ENCODE measurements at places on chromosomes 12 and 14.

- H3K4me3 ChIP-seq, result no peak overlapping the region
- DNase-seq, result no peak
- H3K36me3 ChIP-seq, result no peaks in the 10 kb centered on the region
- no peaks in the 10 kb centered on the region for H3K4me1 ChIP-seq
Measured at GRCh38 chr12:130119241-130119861, 42.9 kb upstream of the FZD10 start.

- peak overlapping the region; percentile 95 for H3K27ac ChIP-seq
- H3K36me3 ChIP-seq, result no peaks in the 10 kb centered on the region
- H3K4me1 ChIP-seq, result peaks cover 100% of the 10 kb centered on the region
- DNase-seq, result no peak
Measured at GRCh38 chr12:57133916-57134315, 5.6 kb downstream of the LRP1 start.

- H3K27ac ChIP-seq, result no peak overlapping the region
- H3K27me3 ChIP-seq, result no peaks in the 10 kb centered on the region
- H3K36me3 ChIP-seq, result no peaks in the 10 kb centered on the region
- no peak for DNase-seq
- H3K4me3 ChIP-seq, result no peak overlapping the region
Measured at GRCh38 chr12:115078990-115079389, 395.0 kb upstream of the TBX3 start.

DNA sequence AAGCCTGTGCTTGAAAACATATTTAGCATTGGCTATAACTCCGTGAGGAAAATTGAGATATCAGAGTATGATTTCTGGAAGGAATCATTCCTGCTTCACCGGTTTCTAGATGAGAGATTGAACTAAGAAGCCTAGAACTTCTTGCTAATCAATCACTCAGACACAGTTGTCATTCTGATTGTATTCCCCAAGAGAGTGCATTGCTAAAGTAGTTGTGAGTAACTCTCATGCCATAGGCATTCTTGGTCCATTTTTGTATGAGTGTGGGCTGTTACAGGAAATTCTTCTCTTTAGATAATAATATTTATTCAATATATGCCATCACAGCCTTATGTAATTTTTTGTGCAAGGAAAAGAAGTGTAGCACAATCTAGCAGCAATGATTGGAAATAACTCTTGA is 893.3 kb upstream of the MDGA2 start:
- H3K4me1 ChIP-seq, result no peaks in the 10 kb centered on the region
- DNase-seq, result no peak
- no peaks in the 10 kb centered on the region for H3K27me3 ChIP-seq
- H3K27ac ChIP-seq, result no peak overlapping the region
- no peak overlapping the region for H3K4me3 ChIP-seq
- H3K36me3 ChIP-seq, result no peaks in the 10 kb centered on the region

- H3K4me1 ChIP-seq, result no peaks in the 10 kb centered on the region
- no peaks in the 10 kb centered on the region for H3K27me3 ChIP-seq
- H3K27ac ChIP-seq, result no peak overlapping the region
- no peak overlapping the region for H3K4me3 ChIP-seq
- no peaks in the 10 kb centered on the region for H3K36me3 ChIP-seq
Measured at GRCh38 chr12:54759751-54760150, 94.6 kb upstream of the MUCL1 start.

- no peak overlapping the region for H3K4me3 ChIP-seq
- H3K36me3 ChIP-seq, result peaks cover 26% of the 10 kb centered on the region
- peaks cover 17% of the 10 kb centered on the region for H3K4me1 ChIP-seq
- H3K27ac ChIP-seq, result no peak overlapping the region
- DNase-seq, result no peak
Measured at GRCh38 chr14:91484744-91485143, 25.4 kb downstream of the PPP4R3A start.

- no peaks in the 10 kb centered on the region for H3K36me3 ChIP-seq
- H3K4me3 ChIP-seq, result no peak overlapping the region
- no peak for DNase-seq
- H3K27me3 ChIP-seq, result no peaks in the 10 kb centered on the region
- no peak overlapping the region for H3K27ac ChIP-seq
Measured at GRCh38 chr12:49170924-49171323, 18.0 kb downstream of the TUBA1A start.

GRCh38 chr12:109492371-109492770 is 14.9 kb downstream of the UBE3B start:
- no peak overlapping the region for H3K27ac ChIP-seq
- no peaks in the 10 kb centered on the region for H3K4me1 ChIP-seq
- H3K4me3 ChIP-seq, result no peak overlapping the region
- DNase-seq, result no peak
- H3K27me3 ChIP-seq, result no peaks in the 10 kb centered on the region

DNA sequence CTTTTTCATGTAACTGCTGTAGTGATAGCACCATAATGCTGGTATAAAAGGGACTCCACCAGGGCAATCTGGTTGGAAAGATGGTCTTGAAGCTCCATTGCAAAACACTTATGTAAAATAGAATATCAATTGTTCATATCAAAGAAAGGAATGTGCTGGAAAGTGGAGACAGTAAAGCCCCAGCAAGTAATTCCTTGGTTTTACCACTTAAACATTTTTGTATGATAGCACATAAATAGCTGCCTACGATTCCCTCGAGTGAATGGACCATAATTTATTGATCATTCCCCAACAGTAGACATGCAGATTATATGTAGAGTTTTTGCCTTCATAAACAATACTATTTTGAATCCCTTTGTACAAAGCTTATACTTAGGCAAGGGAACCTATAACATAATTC is 275.4 kb downstream of the PAWR start:
- H3K4me3 ChIP-seq, result no peak overlapping the region
- no peaks in the 10 kb centered on the region for H3K36me3 ChIP-seq
- no peak for DNase-seq
- peaks cover 10% of the 10 kb centered on the region for H3K4me1 ChIP-seq
- no peaks in the 10 kb centered on the region for H3K27me3 ChIP-seq

GRCh38 chr12:8475508-8476203 is 19.9 kb downstream of the CLEC6A start:
- no peaks in the 10 kb centered on the region for H3K27me3 ChIP-seq
- no peak for DNase-seq
- H3K4me3 ChIP-seq, result no peak overlapping the region
- H3K4me1 ChIP-seq, result no peaks in the 10 kb centered on the region
- no peaks in the 10 kb centered on the region for H3K36me3 ChIP-seq

DNA sequence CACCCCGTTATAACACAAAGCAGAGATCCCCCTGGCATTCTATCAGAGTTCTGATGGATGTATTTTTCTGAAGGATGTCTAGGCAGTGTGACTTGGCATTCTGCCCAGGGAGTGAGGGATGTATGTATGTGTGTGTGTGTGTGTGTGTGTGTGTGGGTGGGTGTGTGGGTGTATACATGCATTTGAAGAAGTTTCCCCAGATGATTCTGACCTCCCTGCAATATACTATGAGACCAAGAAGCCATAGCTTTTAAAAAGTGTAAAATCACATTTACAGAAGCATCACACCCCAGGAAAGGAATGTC is 59.7 kb upstream of the NAP1L1 start:
- no peak overlapping the region for H3K27ac ChIP-seq
- H3K4me3 ChIP-seq, result no peak overlapping the region
- no peak for DNase-seq
- H3K4me1 ChIP-seq, result no peaks in the 10 kb centered on the region

- no peaks in the 10 kb centered on the region for H3K27me3 ChIP-seq
- H3K4me1 ChIP-seq, result peaks cover 22% of the 10 kb centered on the region
- H3K4me3 ChIP-seq, result no peak overlapping the region
- no peak overlapping the region for H3K27ac ChIP-seq
Measured at GRCh38 chr12:132513070-132513398, 23.1 kb downstream of the FBRSL1 start.

DNA sequence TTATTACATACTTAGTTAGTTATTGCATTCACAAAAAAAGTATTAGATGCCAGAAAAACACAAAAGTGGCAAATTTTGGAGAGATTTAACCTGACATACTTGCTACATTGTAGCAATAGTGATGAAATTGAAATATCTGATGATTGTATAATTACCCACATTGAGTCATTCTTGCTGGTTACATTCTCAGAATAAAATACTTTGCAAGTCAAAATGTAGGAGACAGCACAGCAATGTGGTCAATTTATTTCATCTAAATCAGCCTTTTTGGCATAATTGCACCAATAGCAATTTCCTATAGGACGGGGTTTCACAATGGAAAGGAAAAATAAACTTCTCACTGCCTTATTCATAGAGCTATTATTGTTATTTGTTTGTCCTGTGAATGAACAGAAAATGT is 125.0 kb upstream of the ETV6 start:
- no peaks in the 10 kb centered on the region for H3K27me3 ChIP-seq
- DNase-seq, result no peak
- no peaks in the 10 kb centered on the region for H3K36me3 ChIP-seq
- H3K27ac ChIP-seq, result no peak overlapping the region
- H3K4me1 ChIP-seq, result no peaks in the 10 kb centered on the region

GRCh38 chr14:100900837-100901390 is 2.6 kb downstream of the RTL1 start:
- peak; percentile 79 for DNase-seq
- H3K36me3 ChIP-seq, result no peaks in the 10 kb centered on the region
- no peak overlapping the region for H3K4me3 ChIP-seq
- peaks cover 26% of the 10 kb centered on the region for H3K4me1 ChIP-seq
- no peak overlapping the region for H3K27ac ChIP-seq

- H3K4me1 ChIP-seq, result no peaks in the 10 kb centered on the region
- H3K27me3 ChIP-seq, result no peaks in the 10 kb centered on the region
- DNase-seq, result no peak
Measured at GRCh38 chr14:78292003-78292402, 121.8 kb downstream of the NRXN3 start.

DNA sequence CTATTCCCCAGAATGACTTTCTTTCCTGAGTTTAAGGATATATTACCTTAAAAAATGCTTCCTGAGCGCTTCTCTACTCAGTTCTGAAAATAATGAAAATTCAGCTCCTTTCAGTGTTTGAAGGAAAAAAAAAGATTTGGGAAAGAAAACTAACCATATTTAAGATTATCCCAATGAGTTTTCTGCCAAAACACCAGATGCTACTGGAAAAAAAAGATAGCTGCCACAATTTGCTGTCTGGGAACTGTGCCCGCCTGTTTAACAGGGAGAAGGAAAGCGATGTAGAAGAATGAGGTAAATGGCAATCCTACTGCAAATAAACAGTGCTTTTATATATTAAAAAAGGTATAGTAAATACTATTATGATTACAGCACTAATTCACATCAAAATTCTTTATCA is 367.6 kb upstream of the PRICKLE1 start:
- H3K4me1 ChIP-seq, result no peaks in the 10 kb centered on the region
- DNase-seq, result no peak
- no peak overlapping the region for H3K27ac ChIP-seq
- H3K4me3 ChIP-seq, result no peak overlapping the region

DNA sequence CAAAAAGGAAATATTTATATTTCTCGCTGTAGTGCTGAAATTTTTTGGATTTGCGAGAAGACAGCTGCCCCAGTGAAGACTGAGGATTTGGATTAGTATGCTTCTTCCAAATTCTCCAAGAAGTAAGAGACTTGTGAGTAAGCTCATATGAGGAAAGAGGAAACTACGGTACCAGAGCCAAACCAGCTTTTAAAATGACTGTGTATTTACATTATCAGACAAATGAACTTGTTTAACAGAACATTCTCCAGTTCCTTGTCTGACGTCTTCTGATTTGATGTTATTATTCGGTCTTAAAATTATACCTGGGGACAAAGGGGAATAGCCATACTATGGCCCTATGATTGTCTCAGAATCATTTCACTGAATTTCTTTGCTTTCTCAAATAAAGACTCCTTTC is 8.0 kb downstream of the CLEC12B start:
- no peaks in the 10 kb centered on the region for H3K27me3 ChIP-seq
- no peaks in the 10 kb centered on the region for H3K4me1 ChIP-seq
- H3K36me3 ChIP-seq, result no peaks in the 10 kb centered on the region
- no peak overlapping the region for H3K4me3 ChIP-seq
- no peak overlapping the region for H3K27ac ChIP-seq

DNA sequence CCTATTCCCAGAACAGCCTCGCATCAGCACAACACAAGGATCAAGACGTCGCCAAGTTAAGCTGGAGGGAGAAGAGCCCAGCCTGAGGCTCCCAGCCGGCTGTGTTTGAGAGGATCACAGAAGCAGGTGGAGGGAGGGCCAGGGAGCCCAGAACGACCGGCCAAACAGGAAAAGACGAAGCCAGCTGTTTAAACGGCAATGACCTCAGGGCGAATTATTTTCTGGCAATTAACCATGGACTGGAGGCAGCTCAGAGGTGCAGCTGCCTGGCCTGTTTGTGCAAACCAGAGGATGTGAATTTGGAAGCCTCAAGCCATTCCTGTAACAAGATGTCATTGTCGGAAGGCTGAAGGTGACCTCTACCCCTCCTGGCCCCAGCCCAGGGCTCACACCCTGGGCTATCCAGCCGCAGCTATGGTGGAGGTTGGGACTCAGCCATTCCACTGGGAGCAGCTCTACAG is 175.8 kb upstream of the PRMT8 start:
- H3K4me3 ChIP-seq, result no peak overlapping the region
- no peak overlapping the region for H3K27ac ChIP-seq
- H3K36me3 ChIP-seq, result no peaks in the 10 kb centered on the region

DNA sequence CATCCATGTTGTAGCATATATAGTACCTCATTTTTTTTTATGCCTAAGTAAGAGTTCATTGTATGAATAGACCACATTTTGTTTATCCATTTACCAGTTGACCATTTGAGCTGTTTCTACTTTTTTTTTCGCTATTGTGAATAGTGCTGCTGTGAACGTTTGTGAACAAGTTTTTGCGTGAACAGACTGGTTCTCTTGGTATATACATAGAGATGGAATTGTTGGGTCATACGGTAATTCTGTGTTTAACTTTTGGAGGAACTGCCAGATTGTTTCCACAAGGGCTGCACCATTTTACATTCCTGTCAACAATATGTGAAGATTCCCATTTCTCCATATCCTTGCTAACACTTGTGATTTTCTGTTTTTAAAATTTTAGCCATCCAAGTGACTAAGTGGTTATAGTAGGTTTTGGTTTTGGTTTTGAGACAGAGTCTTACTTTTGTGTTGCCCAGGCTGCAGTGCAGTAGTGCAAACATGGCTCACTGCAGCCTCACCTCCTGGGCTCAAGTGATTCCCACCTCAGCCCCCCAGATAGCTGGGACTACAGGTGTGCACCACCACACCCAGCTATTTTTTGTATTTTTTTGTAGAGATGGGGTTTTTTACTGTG is 68.3 kb upstream of the AMN start:
- peaks cover 14% of the 10 kb centered on the region for H3K4me1 ChIP-seq
- no peak overlapping the region for H3K4me3 ChIP-seq

GRCh38 chr12:53928054-53928835 is 10.4 kb upstream of the HOXC13 start:
- H3K27me3 ChIP-seq, result no peaks in the 10 kb centered on the region
- H3K4me3 ChIP-seq, result no peak overlapping the region
- H3K27ac ChIP-seq, result no peak overlapping the region
- H3K4me1 ChIP-seq, result no peaks in the 10 kb centered on the region
- DNase-seq, result peak; percentile 82

DNA sequence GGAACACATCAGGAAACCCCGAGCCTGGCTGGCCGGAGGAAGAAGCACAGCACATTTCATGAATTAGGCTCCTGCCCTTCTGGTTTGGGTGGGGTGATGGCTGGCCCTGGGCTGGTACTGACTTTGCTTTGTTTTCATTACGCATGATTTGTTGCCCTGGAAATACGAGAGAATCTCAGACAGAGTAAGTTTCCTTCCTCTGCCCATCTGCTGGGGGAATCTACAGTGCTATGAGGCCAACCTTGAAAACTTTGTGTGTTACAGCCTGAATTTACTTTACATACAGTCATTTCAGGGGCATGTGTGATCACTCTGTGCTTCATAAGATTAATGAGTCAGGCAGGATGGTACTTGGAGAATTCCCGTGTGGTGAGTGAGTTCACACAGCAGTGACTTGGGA is 20.5 kb upstream of the SLC5A8 start:
- H3K4me1 ChIP-seq, result no peaks in the 10 kb centered on the region
- H3K36me3 ChIP-seq, result no peaks in the 10 kb centered on the region
- H3K27ac ChIP-seq, result no peak overlapping the region
- no peak overlapping the region for H3K4me3 ChIP-seq
- H3K27me3 ChIP-seq, result no peaks in the 10 kb centered on the region
